T1000 (cell line): ENCODE measurements at places on chromosomes 3 and 15.

GRCh38 chr3:140441006-140441405 is 236.9 kb upstream of the TRIM42 start:
- DNase-seq = no peak

DNA sequence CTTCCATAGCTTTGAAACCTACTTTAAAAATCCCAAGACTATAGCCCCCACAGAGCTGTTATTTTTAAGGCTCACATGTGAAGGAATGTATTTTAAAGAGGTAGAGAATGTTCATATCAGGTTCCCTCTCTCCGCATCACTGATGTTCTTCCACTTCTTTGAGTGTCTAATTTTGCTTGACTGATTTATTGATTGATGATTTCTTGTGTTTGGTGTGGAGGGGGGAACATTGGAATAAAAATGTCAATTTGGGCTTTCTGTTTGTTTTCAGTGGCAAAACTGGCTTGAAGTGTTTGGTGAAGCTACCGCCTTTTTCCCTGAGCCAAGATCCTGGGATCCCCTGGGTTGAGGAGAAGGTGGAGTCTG is 2.7 kb upstream of the TMEM212 start:
- no peak for DNase-seq

DNA sequence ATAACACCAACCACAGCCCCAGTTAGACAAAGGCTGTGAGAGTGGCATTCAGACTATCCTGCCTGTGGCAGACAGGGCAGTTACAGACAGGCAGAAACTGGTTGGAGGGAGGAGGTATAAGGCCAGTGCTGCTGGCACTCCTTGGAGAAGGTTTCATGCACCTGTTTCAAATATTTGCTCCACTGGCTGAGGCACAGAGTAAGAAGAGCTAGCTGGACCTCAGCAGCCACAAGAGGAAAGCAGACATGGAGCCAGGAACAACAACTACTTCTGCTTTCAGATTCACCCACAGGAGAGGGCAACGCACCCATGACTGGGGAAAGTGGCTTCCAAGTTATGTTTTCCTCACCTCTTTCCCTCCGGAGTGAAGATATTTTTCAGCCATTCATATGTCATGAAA is 11.5 kb upstream of the PRKAR2A start:
- DNase-seq = no peak

DNA sequence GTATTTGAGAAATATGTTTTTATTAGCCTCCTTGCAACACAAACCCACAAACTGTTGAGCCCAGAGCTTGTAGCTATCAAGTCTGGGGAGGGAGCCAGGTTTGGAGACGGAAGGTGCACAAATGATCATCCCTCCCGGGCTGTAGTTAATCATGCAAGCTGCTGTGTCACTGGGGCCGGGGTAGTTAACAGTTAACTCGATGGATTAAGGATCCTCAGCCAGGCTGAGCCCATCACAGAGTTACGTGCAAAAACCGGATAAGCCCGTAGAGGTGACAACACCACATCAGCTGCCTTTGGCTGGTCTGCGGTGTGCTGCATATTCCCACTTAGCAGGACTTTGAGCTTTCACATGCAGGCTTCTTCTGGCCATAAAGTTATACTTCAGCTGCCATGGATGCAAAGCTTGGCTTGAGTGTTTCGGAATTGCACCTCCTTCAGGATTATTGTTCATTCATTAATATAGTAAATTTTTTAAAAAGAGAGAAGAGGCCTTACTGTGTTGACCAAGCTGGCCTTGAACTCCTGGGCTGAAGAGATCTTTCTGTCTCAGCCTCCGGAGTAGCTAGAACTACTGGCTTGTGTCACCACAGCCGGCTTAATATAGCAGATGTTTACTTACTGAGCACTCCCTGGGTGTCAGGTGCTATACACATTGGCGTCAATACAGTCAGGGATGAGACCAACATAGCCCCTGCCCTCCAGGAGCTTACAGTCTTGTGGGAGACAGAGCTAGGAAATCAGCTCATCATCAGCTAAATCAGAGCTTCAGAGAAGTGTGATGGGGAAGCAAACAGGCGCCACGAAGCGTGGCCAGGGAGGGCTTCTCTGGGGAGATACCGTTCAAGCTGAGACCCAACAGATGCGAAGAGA is 226.8 kb upstream of the BHLHE40 start:
- no peak for DNase-seq

DNA sequence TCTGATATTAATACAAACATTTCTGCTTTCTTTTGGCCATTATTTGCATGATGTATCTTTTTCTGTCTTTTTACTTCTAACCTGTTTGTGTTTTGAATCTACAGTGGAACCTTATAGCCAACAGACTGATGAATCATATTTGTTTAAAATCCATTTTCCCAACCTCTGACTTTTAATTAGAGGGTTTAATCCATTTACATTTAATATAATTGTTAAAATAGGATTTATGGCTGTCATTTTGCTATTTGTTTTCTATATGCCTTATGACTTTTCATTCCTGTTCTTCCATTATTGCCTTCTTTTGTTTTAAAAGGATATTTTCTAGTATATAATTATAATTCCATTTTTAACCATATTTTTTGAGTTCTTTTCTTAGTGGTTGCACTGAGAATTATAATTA is 286.1 kb downstream of the ZNF621 start:
- no peak for DNase-seq

GRCh38 chr3:192181151-192181550 is 546.2 kb downstream of the FGF12 start:
- DNase-seq = no peak

DNA sequence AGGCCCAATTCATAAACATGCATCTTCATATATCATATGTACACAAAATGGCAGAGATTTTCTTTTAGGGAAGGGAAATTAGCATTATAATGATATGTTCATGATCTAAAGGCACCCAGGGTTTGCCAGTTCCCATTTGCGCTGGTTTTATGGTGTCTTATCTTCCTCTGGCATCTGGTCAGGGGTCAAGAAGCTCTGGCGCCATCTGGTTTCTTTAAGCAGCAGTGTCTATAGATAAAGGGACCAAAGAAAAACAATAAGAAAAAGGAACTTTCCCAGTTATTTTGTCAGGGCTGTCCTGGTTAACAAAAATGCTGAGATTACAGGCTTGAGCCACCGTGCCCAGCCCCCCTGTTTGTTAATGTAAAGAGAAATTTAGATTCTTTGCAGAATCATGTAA is 3.3 kb upstream of the DCP1A start:
- no peak for DNase-seq

GRCh38 chr3:71585131-71585530 is 1.6 kb upstream of the FOXP1 start:
- DNase-seq = no peak

DNA sequence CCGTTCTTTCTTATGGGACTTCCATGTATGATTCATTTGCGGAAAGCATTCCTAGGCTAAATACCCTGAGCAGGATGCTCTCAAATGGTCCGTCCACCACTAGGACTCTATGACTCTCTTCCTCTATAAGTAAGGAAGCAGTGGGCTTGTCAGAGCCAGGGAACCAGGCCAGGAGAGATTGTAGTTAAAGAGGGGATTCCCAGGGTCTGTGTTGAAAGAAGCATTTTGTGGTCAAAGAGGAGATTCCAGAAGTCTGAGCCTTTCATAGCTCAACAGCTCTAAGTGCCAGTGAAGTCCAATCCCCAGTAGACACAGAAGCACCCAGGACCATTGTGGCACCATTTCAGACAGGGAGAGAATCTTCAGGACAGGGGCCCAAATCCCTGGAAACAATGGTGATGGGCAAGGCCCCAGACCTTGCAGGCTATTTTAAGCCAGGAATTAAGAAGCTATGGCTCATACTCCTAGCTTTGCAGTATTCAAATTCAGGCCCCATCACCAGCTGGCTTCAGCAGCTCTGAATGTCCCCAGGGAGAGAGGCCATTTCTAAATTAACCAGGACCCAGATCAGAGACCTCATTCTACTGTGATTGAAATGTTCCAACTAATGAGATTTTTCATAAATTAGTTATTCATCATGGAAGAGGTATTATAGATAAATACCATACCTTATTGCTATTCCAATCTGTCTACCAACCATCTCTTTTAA is 81.7 kb downstream of the CD47 start:
- DNase-seq = peak; percentile 63

- DNase-seq = no peak
Observed at GRCh38 chr3:115943579-115943978, 320.3 kb downstream of the GAP43 start.

DNA sequence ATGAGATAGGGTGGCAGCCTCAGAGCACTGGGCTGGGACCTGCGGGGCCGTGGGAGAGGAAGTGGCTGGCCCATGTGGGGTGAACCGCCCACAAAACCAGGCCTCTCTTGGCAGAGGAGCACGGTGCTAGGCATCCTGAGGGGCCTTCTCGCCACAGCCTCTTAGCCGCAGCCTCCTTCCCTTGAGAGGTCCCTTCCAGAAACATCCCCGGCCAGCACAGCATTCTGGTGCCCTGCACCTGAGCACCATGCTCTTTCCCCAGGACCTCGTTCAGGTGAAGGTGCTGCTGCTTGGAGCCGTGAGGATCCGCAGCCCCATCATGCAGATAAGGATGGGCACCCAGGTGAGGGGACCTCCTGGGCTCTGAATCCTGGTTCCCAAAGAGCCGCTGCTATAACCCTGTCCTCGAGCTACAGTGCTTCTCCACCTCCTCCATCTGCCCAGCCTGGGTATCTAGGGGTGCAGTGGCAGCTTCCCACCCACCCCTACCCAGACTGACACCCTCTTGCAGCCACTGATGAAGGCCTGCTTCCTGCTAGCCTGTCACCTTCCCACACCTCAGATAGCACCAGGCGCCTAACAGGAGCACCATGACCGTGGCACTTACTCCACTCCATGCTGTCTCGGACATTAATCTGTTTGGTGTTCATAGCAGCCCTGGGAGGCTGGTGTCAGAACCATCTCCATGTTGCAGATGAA is 11.2 kb upstream of the TXNRD3 start:
- DNase-seq = no peak

- DNase-seq = no peak
Observed at GRCh38 chr3:190492966-190493365, 20.9 kb upstream of the IL1RAP start.

DNA sequence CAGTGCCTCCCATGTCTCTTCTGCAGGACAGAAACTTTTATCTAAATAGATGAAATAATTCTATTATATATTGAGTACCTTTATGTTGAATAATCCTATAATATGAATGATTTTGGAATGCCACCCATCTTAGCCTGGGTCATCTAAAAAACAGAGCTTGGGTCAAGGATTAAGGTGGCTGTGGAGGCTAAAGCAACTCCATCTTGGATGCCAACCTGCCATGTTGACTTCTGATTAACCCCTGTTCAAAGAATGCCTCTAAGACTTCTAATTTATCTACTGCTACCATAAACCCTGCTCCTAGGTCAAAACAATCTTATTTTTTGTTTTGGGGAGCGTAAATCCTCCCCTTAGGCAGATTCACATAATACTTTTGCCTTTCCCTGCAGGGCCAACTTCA is 31.5 kb upstream of the C15orf39 start:
- DNase-seq = no peak

- DNase-seq = no peak
Observed at GRCh38 chr15:68484696-68485400, 52.9 kb upstream of the ITGA11 start.

GRCh38 chr3:197682713-197683112 is 54.0 kb downstream of the RUBCN start:
- no peak for DNase-seq

DNA sequence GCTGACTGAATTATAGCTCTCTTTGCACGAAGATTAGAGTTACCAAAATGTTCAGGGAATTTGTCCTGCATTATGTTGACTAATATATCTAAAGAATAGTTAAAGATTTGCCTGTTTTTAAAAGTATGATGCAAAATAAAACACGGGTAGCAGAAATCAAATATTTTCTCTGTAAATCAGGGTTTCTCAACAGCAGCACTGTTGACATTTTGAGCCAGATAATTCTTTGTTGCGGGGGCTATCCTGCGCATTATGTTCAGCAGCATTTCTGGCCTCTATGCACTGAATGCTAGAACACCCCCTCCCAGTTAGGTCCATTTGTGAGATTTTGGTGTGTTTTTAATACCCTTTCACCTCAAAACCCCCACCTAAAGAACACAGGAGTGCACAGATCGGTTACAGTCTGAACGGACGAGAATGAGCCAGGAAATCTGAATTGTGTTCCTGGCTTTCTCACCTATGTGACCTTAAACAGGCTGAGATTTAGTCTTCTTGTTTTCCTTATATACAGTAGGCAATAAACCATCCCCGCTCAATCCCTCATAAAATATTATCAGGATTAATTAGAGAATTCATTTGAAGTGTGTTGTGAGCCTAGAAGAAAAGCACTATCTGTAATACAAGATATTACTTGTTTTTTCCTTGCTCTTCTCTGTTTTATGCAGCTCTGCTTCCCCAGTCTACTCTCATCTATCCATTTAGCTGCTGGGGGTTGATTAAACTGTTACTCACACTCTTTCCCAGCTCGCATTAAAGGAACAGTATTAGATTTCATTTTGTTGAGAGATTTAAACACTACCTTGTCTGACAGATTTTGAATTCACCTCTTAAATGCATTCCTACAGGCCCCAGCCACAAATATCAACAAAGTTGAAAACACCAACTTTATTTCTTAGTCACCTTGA is 247.5 kb upstream of the GOLIM4 start:
- no peak for DNase-seq

- no peak for DNase-seq
Observed at GRCh38 chr3:183249006-183249718, 3.9 kb upstream of the B3GNT5 start.

DNA sequence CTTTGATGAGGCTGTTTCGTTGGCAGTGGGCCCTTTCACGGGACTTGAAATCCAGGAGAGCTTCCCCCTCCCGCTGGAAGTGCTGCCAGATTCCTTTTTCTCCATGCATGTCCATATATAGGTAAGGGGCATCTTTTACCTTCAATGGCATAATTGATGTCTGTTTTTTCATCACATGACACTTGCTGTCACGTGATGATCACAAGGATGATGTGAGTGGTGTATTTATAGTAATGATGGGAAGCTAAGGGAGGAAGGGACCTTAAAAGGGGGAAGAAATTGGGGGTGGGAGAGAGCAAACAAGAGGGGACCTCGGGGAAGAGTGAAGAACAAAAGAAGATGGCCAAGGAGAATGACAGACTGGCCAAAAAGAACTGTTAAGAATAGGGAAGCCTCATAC is 11.3 kb upstream of the SUSD5 start:
- DNase-seq = no peak

- DNase-seq = no peak
Observed at GRCh38 chr15:83289160-83289559, 4.7 kb upstream of the BNC1 start.

DNA sequence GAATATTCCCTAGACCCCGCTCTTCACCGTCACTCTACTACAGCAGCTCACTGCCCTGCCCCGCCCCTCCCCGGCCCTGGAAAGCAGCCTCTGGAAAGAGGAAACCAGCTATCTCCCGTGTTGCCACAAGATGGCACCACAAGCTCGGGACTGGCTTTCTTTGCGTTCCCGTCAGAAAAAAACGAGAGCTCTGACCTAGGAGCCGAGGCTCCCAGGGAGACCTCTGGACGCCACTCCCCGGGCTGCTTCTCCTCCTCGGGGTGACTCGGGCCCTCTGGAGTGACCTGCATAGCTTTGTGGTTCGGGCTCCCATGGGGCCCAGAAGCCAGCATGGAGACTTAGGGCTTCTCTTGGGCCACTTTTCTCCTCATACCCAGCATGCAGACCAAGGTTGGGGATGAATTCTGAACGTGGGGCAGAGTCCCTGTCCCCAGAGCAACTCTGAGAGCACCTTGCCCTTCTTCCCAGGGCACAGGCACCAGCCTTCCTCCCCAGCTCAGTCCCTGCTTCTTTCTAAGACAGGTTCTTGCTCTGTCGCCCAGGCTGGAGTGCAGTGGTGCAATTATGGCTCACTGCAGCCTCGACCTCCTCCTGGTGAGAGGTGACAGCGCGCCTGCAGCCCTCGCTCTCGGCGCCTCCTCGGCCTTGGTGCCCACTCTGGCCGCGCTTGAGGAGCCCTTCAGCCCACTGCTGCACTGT is 19.0 kb downstream of the STOML1 start:
- peak; percentile 83 for DNase-seq
